ENCODE measurements at places on chromosomes 11 and 22.

DNA sequence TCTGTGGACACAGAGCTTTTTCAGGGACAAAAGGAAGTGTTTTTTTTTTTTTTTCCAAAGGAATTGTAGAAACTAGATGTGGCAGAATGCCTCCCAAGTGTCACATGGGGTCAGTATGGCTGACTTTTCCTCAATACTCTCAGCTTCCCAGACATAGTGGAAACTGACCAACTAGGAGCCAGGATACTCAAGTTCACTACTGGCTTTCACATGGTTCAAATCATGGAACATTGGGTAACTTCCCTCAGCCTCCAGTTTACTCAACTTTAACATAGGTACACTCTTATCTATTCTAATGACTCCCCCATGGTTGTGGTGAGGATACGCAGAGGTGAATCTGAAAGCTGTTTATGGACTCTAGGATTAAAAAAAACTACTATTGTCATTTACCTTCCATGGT lies 1.4 kb downstream of the SLC5A1 start:
- no peak for DNase-seq

DNA sequence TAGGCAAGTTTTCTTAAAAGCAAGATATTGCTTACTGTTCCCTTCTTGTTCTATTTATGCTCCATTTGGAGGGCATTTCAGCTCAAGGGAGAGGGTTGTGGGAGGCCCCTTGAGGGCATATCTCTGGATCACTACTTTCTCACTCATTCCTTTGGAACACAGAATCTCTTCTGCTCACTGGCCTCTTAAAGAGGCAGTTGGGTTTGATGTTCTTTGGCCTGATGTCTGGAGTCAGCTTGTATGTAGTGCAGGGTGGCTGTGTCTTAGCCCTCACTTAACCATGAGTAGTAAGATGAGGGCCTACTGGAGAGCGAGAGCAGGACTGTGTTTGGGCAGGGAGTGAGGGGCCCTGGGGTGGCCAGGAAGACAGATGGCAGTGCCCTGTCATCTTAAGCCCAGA lies 3.6 kb downstream of the INCENP start:
- DNase-seq = no peak

DNA sequence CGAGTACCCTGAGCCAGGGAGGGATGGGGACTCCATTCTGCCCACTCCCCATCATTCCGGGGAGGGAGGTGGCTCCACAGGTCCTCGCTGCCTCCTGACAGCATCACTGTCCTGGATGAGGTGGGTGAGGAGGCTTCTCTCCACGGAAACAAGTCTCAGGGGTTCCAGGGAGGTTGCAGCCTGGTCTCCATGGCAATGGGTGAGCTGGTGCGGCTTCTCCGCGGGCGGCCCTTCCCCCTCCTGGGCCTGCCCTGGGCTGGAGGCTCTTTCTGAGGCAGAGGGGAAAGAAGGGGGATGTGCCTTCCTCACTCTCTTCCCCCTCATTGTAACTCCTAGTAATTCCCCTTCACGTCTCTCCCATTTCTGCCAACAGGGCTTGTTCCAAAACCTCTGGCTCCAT lies 37.1 kb upstream of the PARVG start:
- DNase-seq = no peak

DNA sequence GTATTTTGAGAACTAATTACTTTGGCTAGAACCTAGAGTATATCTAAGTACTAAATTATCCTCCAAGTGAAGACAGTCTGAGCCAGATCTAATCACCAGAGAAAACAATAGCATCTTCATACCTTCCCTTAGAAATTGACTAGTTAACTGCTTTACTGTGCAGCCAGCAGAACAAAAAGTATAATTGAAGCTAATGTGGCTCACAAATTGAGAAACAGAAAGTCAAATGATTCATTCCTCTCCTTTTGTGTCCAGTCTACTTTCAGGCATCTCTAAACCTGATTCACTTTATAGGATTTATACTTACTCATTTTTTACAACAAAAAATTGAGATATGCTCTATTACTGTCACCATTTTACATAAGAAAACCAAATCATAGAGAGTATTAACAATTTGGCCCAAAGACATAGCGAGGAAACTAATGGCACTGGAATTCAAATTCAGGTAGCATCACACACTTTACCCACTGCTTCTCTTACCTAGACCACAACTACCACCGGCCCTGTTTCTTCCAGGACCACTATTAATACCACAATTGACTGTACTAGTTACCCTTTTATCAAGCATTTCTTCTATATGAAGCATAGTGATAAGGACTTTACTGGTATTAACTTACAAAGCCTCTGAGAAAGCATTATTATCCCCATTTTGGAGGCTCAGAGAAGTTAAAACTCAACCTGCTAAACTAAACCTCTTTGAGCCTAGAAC lies 1402.6 kb upstream of the TENM4 start:
- no peak for DNase-seq

DNA sequence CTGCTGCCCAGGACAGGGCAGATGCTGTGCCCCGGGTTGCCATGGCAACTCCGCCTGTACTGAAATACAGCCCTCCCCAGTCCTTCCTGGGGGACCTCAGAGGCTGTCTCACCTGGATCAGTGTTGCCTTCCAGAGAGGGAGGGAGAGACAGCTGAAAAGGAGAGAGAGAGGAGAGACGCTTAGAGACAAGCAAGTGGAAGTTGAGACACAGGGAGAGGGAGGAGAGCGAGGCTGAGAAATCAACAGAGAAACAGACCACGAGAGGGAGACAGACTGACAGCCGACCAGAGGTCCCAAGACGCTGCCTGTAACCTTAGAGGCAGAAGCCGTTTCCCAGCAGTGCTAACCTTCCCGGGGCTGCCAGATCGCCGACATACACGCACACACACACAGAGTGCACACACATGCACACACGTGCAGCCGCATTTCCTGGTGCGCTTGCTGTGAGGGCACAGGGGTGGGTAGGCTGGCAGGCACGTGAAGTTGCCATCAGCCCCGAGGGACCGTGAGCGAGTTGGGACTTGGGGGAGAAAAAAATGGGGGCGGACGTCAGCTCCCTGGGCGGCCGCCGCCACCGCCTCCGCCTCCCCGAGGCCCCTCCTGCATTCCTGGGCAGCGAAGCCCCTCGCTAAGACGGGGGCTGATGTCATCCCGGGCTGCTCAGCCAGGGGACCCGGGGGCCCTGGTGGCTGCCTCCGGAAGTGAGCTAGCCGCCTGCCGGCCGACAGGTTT lies 88.6 kb upstream of the CRYBB3 start:
- peak; percentile 65 for DNase-seq

- DNase-seq = no peak
These were observed 34.1 kb downstream of the CD44 start for GRCh38 chr11:35173011-35173511.

DNA sequence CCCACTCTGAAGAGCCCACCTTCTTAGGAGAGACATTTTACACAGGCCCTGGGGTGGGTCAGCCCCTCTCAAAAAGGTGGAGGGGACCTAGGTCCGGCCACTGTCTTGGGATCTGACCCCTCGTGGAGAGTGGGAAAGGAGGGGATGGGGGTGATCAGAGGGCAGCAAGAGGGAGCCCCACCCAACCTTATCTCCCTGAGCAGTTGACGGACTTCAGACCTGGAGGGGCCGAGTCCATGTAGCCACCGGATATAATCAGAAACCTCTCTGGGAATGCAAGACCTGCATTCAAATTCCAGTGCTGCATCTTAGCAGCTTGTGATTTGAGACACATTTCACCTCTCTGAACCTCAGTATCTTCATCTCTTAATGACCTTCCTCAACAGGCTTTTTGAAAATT lies 44.0 kb downstream of the TP53I11 start:
- DNase-seq = no peak

DNA sequence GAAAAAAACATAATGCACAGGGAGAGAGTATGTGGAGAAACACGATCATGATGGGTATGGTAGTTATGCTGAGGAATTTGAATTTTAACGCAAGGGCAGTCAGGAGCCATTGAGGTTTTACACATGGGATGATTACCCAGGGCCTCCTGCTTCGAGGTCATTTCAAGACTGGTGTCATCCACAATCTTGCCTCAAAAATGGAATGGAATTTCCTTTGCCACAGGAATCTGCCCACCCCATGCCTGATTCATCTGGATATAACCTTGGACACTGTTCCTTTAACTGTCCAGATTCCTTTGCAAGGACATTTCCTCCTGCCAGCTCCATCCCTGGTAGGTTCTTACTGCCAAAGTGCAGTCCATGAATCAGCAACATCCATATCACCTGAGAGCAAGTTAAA lies 655.9 kb upstream of the TENM4 start:
- DNase-seq = peak; percentile 88

DNA sequence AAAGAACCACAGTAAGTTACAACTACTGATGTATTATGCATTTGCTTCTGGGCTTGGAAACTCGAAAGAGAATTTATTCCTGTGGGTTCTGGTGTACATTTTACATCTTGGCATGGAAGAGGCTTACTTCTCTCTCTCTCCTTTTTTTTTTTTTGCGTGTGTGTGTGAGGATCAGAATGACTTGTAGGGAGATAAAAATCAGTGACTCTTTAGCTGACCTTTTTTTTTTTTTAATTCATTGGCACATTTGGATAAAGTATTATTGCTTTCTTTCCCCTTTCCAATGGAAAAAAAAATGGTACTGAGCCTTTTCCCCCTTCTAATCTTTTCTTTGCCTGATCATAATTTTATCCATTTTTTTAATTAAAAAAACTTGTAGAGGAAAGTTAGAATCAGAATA lies 43.5 kb downstream of the EXT2 start:
- no peak for DNase-seq

DNA sequence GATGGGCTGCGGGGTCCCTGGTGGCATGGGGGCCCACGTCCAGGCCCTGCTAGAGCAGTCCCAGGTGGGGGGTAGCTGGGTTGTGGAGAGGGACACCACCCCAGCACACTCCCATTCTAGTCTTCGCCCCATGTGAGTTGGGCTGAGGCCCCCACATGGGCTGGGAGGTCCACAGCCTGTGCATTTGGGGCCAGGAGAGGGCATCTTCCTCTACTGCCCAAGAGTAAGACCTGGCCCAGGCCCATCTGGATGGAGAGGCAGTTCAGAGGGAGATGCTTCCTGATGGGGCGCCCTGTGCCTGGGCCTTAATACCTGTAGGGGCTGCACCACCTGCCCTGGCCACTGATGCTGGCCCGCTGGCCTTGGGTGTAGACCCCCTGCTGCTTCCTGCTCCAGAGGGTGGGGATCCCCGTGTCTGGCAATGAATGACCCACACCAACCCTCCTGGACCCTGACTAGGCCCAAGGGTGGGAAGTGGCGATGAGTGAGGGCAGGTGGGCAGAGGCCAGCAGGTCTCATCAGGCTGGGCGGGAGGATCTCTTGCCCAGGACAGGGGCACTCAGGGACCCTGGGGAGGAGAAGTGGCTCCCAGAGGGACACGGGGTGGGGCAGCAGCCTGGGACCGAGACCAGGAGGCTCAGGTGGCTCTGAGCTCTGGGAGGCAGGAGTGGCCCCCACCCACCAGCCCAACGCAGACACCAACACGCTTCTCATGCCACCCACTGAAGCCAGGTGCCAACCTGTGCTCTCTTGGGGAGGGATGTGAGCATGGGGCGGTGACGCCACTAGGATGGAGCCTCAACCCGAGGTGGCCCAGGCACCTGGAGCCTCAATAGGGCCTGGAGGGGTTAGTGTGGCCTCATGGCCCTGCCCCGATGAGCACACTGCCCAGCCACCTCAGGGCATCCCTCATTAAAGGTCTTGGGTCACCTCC lies 17.4 kb upstream of the GNB1L start:
- no peak for DNase-seq

DNA sequence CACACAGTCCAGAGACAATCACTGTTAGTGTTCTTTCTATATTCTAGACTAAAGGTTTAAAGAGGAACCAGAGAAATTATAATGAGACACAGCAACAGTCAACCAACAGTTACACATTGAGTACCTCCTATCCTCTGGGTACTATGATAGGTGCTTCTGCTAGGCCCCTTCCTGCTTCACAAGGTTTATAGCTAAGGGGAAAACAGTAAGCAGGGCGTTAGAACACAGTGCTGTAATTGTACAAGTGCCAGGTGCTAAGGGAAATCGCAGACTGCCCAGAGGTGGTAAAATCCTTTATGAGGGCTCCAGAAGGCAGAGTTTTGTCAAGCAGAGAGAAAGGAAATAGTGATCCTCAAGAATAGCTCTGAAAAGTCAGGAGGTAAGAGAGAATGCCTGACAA lies 297.2 kb upstream of the FAT3 start:
- no peak for DNase-seq

DNA sequence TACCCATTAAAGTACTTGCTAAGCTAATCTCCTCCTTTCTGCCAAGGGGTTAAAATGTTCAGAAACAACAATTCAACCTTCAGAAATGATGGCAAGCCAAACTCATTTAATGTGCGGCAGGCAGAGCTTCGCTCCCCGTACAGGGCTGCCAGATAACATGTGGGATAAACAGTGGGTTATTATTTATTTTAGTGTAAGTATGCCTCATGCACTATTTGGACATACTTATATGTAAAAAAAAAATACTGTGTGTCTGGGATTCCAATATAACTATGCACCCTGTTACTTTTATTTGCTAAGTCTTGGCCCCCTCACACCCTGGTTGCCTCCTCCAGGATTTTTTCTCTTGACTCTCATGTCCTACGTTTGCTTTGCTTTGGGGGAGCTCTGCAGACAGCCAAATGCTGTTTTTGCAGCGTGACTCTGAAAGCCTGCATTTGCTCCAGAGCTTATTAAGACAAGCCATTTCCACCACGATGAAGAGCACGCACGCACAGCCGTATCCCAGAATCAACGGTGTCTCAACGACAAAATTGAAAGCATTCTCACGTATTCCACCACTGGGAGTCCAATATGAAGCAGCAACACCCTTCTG lies 86.5 kb upstream of the SHANK2 start:
- no peak for DNase-seq

- DNase-seq = no peak
These were observed 157.8 kb downstream of the CCDC34 start for GRCh38 chr11:27205250-27205649.

DNA sequence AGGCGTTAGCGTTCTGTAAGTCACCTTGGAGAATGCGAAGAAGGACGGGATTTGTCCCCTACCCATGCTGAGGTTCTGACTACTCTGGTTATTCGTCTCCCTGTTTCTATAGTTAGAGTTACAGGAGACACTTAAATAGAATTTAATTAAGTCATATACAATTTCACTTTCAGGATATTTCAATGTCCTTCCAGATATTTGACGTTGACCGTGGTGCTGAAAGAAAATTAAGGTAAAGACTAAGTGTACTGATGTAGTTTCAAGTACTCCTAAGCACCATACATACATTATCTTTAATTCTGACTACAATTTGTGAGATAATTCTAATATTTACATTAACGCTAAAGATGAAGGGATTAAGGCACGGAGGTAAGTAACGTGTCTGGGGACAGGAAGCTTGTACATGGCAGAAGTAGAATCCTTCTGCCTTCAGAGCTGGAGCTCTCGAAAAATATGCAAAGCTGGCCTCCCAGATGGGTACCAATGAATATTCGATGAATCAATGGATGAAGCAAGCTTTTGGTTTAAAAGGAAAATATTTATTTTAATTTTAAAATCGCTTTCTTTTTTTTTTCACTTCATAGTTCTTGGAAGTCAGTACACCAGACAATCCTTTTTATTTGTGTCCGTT lies 539 bp upstream of the SLC36A4 start:
- no peak for DNase-seq

DNA sequence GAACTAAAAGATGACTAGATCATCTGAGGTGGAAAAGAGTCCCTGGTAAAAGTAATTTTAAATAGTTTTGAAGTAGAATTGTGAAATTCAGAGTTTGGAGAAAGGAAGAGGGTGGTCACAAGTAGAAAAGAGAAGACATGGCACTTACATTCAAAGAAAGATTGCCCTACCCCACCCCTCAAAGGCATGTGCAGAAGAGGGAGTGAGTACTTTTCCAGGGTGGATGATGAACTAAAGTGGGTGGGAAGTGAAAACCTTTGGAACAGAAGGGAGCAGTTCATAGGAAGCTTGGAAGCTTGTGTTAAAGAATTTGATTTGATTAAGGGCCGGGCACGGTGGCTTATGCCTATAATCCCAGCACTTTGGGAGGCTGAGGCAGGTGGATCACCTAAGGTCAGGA lies 23.6 kb downstream of the SREBF2 start:
- no peak for DNase-seq
